ENCODE measurements at places on chromosomes 3 and 15. TPM values are rescaled to one million over a fixed set of nuclear protein-coding genes. Genes with fewer than 3 reads are reported as not detected.

DNA sequence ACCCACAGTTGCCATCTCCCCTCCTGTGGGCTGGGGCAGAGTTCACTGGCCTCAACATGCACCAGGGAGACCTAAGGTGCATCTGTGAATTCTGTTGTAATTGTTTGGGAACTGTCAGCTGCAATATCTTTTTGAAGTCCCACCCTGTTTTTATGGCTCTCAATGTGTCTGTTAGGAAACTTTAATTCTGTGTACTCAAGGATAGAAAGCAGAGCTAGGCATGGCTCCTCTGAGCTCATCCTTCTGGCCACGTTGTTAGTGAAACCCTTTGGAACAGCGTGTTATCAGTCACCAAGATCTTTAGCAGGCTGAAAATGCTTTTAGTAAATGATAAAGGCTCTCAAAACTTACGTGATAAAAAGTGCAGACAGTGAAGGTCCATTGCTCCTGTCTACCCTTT is 33.6 kb upstream of the MTMR10 start:
- DNase-seq = no peak

DNA sequence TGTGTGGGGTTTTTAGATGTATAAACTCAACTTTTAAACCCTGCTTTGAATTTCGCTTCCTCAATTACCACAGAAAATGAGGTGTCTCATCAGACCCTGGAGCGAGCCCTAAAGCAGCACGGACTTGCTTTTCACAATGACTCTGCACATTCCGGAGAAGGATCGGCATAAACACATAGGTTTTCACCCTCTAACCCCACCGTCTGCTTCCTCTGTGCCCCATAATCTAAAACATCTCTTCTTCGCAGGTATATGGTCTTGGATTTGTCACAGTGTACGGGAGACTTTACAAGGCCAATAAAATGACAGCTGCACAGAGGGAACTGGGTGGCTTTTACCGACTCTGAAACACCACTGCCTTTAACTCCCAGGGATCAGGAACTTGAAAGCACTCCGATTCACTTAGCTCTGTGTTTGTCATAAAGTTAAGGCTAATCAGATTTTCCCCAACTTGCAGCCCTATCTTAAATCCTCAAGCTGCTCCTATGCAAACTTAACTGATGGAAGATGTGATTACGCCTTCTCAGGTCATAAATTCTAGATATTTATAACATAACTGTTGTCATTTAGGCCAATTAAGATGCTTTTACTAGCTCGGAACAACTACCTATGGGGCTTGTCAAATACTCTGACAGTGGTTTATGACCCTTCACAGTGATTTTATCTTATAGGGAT is 133.4 kb upstream of the WNT5A start:
- no peak for DNase-seq

- peak; percentile 98 for DNase-seq
Observed at GRCh38 chr3:57803647-57804081, 47.6 kb downstream of the SLMAP start.

DNA sequence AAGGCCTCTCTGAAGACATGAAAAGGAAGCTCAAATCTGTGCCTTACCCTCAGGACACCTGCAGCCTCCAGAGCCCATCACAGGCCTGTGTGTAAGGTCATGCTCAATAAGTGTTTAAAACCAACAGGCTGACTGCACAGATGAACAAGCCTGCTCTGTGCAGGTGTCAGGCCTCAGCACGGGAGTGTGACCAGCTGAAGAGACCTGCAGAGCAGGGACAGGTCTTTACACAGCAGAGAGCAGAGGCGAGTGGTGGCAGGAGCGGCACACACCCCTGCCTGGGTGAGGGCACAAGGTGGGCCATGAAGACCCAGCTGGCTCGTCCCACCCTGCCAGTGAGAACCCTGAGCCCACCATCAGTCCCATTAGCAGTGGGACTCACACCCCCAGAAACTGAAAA is 56.9 kb downstream of the ROPN1B start:
- DNase-seq = no peak

DNA sequence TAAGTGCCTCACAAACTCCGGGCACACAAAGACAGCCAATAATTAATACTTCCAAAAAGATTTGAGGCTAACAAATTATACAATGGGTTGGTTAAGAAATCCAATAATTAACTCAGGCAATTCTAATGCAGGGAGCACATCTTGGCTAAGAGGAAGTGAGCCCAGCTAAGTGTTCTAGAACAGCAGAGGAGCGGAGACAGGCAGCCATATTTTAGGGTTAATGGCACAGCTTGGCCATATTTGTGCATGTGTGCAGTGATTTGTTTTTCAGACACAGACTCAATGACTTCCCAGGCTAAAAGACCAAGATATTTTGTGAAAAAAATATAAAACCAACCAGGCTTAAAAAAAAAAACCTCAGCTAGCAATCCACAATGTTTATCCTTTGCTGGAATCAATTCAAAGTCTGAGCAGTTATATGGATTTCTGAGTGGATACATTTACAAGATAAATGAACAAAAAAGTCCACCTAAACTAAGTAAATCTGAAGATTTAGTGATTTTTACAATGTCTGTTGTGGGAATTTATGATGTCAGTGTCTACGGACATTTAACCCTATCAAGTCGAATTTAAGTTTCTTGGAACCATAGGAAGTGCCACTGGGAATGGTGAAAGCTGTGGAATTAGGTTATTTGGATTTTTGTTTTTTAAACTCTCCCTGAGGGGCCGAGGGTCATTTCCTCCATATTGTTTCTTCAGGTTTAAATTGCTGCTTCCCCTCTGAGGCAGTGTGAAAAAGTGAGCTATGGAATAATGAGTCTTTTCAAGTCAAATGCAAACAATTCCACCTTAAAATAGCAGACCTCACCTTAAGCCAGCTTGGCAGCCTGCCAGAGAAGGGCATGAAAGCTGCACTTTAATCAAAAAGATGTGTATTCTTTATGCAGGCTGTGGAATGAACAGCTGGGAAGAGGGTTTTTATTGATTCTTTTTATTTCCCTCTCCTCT is 413.7 kb upstream of the TBL1XR1 start:
- no peak for DNase-seq

GRCh38 chr3:15595955-15596354 is 5.4 kb downstream of the HACL1 start:
- DNase-seq = no peak

DNA sequence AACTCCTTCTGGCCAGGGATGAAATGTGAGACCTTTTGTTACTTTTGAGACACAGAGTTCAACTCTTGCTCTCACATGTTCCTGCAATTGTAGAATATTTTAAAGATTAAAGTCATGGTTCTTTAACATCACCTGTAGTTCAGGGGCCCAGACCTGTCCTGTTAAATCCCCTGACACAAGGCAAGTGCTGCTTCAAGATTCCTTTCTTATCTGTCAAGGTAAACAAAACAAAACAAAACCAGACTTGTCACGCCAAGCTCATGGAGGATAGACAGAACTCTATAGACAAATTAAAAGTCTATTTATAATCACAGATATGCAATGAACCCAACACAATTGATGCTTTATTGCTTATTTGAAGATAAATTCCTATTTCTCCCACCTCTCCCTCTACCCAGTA is 48.6 kb upstream of the NEDD4 start:
- DNase-seq = no peak

DNA sequence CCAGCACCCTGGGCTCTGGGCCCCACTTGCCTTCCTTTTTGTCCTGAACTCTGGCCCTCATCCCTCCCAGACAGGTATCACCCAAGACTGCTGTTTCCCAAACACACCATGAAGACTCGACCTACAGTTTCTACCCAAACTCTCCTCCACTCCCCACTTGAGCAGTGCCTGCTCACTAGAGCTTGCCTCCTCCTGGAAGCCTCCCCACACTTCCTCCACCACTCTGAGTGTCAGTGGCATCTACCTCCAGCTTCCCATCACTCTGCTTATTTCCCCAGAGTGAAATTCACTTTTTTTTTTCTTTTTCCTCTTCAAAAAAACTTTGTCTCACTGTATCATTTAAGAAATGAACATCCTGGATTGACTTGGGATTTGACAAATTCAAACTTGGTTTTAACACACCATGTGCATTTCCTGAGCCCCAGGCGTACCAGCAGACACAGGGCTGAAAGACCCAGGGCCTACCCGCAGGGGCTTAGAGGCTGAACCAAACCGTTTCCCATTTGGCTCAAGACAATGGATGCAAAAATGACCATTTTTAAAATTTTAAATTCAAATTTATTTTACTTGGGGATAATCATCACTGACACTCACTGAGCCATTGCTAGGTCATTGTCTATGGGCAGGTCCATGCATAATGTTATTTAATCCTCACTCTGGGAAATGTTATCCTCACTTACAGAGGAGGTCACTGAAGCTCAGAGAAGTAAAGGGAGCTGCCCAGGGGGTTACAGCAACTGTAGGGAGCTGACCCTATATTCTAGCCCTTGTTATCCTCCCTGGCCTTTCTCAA is 62.3 kb downstream of the IQSEC1 start:
- DNase-seq = no peak

- no peak for DNase-seq
Observed at GRCh38 chr3:57112206-57112605, 51.7 kb downstream of the SPATA12 start.

DNA sequence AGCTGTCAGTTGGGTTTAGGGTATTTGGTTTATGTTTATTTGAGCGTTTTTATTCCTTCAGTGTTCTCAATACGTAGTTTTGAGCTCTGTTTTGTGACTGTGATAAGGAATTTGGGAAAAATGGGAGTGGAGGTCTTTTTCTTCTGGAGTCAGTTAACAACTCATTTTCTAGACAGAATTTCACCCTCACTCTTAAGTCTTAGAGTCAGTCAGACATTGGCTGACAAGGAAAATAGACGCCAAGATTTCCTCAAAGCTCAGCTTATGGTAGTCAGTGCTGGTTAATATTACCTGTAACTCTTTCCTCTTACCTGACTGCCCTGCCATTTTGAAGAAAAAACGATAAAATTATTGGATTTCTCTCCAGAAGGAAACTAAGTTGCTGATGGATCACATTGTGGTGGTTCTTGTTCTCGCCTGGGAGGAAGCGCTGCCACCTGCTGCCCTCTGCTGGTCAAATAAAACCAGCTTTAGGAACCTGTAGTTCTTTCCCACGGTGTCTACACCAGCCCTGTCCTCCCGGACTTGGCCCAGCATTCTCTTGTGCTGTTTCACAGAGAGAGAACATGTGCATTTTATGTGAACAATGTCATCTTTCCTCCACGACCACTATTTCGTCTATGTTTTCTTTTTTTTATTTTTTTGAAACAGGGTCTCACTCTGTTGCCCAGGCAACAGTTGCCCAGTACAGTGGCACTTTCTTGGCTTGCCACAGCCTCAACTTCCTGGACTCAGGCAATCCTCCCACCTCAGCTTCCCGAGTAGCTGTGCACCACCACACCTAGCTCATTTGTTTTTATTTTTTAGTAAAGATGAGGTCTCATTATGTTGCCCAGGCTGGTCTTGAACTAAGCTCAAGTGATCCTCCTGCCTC is 41.4 kb upstream of the UMPS start:
- DNase-seq = peak; percentile 60

GRCh38 chr3:186990277-186990676 is 60.0 kb downstream of the ST6GAL1 start:
- no peak for DNase-seq

- DNase-seq = peak; percentile 22
Observed at GRCh38 chr3:100844063-100844936, 135.0 kb downstream of the TFG start.

GRCh38 chr3:182618981-182619591 is 174.2 kb upstream of the ATP11B start:
- DNase-seq = no peak

DNA sequence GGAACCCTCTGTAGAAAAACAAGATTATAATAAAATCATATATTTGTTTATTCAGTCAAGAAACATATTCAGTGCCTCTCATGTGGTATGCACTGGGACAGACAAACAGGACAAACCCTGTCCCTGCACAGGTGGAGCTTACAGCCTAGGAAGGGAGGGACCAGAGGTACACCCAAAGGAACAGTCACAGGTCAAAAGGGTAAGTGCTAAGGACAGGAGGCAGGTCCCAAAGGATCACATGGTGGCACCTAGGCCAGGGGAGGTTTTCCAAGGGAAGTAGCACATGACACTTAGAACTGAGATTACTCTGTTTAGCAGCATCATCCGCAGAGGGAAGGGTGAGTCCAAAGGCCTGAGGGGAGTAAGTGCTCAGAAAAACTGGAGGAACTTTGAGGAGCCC is 254.4 kb upstream of the ARRDC4 start:
- no peak for DNase-seq

DNA sequence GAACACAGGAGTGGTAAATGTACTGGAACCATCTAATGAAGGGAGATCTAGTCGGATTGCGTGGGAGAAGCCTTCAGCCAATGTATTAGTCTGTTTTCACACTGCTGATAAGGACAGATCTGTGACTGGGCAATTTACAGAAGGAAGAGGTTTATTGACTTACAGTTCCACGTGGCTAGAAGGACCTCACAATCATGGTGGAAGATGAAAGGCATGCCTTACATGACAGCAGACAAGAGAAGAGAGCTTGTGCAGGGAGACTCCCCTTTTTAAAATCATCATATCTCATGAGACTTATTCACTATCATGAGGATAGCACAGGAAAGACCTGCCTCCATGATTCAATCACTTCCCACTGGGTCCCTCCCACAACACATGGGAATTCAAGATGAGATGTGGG is 17.0 kb downstream of the HRG start:
- no peak for DNase-seq

GRCh38 chr15:101128221-101129015 is 123.4 kb downstream of the CHSY1 start:
- DNase-seq = peak; percentile 12

DNA sequence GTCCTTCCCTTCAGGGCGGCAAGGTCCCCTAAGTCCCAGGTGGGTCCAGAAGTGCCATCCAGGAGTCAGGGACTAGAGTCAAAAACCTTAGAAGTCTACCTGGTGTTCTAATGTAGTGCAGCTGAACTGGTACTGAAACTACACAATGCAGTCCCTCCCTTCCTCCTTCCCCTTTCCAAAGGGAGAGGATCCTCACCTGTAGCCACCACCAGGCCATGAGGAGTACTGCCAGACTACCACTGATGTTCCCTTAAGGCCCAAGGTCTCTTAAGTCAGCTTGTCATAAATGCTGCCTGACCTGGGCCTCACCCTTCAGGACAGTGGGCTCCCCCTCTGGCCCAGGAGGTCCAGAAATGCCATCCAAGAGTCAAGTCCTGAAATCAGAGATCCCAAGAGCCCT is 98.9 kb downstream of the ULK4 start:
- DNase-seq = no peak

- DNase-seq = no peak
Observed at GRCh38 chr15:69531665-69532027, 79.0 kb downstream of the RPLP1 start.

ETV5 gene
- total RNA-seq = 49.8 TPM

PLIN1 gene
- not detected for total RNA-seq

DPH3 gene
- 4.4 TPM for total RNA-seq

ARPIN gene
- total RNA-seq = 16.4 TPM

GOLGA8S gene
- total RNA-seq = not detected

PLA2G4D gene
- not detected for total RNA-seq

WDR49 gene
- not detected for total RNA-seq

GABRR3 gene
- not detected for total RNA-seq

SYNPR gene
- total RNA-seq = not detected
